Right forelimb (tissue), 1 donor: ENCODE measurements at places on chromosomes 1 and 21.

GRCh38 chr1:61082311-61083012, at the start of gene NFIA:
NFIA (plus strand) TSS chr1:61082561.
- DNase-seq: peak; percentile 76

GRCh38 chr1:59077466-59078069, 219.3 kb upstream of the FGGY start:
- DNase-seq: no peak

DNA sequence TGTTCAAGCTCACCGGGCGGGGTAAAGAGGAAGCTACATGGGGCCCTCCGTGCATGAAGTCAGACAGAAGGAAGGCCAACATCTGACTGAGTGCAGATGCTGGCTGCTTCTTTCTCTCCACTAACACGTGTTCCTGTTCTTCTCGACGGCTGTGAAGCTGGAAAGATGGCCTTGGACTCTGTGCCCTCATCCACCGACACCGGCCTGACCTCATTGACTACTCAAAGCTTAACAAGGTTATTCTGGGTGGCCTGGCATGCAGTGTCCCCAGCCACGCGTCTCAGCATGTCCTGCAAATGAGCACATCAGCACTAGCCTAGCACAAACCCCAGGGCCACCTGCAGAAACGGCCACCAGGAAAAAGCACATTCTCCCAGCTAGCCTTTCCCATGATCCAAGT, 41.2 kb downstream of the ACTN2 start:
- DNase-seq: no peak

- DNase-seq: no peak
Measured at GRCh38 chr1:14424325-14425002, 174.0 kb upstream of the KAZN start.

GRCh38 chr1:108843390-108844137, 13.3 kb downstream of the AKNAD1 start:
- DNase-seq: no peak

DNA sequence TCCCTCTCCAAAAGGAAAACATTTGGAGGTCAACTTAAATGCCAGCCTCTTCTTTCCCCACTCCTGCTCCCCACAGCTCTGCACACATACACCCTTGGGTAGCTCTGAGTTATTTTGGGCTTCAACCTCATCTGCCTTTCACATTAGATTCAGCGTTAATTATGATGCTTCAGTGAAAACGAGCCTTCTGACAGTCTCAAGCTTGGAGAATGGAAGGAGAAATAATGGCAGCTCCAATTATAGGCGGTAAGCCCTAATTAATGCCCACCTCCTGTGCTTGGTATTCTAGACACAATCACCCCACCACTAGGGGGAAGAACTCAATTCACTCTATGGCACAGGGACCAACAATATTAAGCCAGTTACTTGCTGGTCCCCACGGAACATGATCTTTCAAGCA, 397.9 kb downstream of the BRINP2 start:
- DNase-seq: no peak

GRCh38 chr1:151953409-151954094, 40.1 kb downstream of the S100A10 start:
- DNase-seq: no peak

DNA sequence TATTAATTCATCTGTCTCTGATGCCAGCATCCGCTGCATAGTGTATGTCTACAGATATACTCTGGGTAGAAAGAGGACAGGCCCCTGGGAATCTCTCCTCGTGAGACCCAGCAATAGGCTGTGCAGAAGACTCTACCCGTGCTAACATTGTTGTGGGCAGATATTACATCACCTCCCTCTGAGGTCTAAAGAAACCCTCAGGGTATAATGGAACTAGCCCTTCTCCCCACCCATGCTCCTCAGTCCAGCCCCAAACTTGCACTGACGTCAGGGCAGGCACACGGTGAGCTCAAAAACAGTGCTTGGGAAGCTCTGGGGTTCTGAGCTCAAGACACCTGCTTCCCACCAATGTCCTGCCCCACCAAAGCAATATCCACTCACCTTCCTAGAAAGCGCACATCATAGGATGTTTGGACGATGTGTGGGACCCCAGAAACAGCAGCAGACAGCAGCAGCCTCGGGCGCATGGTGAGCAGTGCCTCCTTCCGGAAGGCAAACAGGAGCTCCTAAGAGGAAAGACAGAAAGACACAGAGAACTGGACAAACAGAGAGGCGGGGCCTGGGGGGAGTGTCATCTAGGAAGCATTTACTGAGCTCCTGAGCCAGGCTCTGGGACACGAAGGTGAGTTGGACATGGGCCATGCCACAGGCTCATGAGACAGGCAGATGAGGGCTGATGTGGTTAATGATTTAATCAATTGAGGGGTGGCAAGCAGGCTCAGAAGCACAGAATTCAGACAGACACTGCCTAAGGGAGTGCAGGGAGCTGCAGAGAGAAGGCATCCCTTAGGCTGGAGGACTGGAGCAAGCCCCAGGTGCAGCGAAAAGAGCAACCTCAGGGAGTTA, 4.8 kb downstream of the OVGP1 start:
- DNase-seq: no peak

- DNase-seq: peak; percentile 81
Measured at GRCh38 chr1:20151906-20152598, 12.9 kb downstream of the PLA2G2F start.

GRCh38 chr1:89918794-89919155, 76.1 kb upstream of the ZNF326 start:
- no peak for DNase-seq

GRCh38 chr1:82073071-82073470, 272.3 kb downstream of the ADGRL2 start:
- no peak for DNase-seq

- no peak for DNase-seq
Measured at GRCh38 chr1:228259951-228260350, 52.1 kb downstream of the OBSCN start.

DNA sequence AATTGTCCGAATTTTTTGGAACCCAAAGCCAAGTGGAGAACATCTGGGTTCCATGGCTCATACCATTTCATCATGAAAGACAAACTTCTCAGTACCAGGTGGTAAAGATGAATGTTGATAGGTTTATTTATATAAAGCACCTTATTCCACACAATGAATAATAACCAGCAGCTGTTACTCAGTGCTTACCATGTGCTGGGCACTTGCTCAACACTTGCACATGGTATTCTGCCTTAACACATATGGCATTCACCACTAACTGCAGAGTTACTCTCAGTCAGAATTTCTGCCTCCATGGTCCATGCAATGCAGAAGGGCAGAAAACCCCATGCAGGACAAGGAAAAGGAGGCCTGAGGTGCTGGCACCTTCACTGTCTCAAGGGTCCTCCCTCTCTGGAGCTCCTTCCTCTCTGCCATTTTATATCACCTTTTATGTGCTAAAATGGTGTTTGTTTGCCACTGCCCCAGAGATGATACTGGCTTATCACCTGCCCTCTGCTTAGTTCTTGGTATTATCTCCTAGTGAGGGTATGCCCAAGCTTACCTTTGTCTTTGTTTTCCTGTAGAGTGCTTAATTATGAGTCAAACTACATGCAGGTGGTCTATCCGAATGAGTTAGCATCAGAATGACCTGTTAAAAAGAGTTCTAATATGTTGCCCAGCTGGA, 76.7 kb upstream of the ZNF326 start:
- DNase-seq: no peak

- DNase-seq: no peak
Measured at GRCh38 chr1:165772739-165773138, 4.1 kb upstream of the TMCO1 start.

GRCh38 chr1:160539990-160540858, 17.2 kb upstream of the SLAMF6 start:
- DNase-seq: no peak

DNA sequence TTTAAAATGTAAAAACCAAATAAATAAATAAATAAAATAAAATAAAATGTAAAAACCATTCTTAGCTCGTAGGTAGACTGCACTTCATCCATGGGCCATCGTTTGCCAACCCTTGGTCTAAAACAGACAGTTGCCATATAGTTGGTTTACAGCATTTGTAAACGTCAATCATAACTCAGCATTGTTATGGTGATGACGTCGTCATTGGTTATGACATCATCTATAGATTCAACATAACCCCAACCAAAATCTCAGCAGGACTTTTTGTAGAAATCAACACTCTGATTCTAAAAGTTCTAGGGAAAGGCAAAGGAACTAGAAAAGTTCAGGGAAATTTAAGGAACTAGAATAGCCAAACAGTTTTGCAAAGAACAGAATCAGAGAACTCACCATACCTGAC, 15.8 kb upstream of the SUMO3 start:
- no peak for DNase-seq

DNA sequence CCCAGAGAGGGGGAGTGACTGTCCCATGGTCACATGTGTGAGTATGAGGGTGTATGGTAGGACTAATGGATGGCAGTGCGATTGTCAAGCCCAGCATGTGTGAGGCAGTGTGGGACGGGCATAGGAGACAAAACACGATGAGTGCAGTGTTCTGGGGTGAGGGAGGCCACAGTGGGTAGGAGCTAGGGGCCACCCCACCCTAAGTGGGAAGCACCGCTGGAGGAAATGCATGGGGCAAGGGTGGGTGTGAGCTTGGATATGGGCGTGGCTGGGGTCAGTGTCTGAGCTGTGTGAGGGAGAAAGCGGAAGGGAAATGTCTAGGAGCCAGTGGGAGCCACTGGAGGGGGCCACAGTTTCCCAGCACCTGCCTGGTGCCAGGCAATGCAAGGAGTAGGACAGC, 56.5 kb downstream of the FOXO6 start:
- no peak for DNase-seq

GRCh38 chr1:94925561-94926125, 1.3 kb downstream of the CNN3 start:
- DNase-seq: peak; percentile 91

- DNase-seq: no peak
Measured at GRCh38 chr1:41773842-41774241, 144.9 kb downstream of the HIVEP3 start.

- no peak for DNase-seq
Measured at GRCh38 chr1:243280571-243281129, 24.8 kb downstream of the SDCCAG8 start.

GRCh38 chr1:178341261-178341956, 155.4 kb downstream of the CLEC20A start:
- peak; percentile 58 for DNase-seq

- no peak for DNase-seq
Measured at GRCh38 chr1:174913225-174913903, 86.4 kb upstream of the CACYBP start.

DNA sequence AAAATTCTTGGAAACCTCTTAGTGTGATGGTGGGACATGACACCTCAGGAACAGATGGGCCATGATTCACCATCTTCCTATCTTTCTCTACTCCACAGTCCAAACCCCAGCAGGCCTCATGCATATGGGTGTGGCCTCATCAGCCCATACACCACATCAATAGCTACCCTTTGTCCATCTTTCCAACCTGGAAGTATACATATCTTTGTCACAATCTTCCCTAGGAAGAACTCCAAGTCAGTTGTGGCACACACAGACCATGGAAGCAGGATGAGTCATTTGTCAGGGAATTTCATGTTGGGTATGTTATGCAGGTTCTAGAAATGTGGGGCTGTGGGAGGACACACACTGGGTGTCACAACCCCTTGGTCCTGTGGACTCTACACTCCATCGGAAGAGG, 30.5 kb upstream of the CLCA4 start:
- no peak for DNase-seq

DNA sequence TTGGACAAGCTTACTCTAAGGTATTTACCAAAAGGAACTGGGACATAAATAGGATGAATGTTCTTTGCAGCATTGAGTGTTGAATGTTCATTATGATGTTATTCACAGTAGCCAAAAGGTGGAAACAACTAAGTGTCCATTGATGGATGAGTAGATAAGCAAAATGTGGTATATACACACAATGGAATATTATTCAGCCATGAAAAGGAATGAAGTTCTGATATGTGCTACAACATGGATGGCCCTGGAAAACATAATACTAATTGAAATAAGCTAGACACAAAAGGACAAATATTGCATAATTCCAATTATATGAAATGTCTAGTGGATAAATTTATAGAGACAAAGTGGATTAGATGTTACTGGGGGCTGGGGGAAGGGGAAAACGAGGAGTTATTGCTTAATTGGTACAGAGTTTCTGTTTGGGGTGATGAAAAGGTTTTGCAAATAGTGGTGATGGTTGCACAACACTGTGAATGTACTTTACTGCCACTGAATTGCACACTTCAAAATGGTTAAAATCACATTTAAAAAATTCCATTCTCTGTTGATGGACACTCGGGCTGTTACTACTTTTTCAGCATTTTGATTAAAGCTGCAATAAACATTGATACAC, 2.9 kb downstream of the MTARC1 start:
- DNase-seq: no peak

GRCh38 chr1:245751116-245751515, 596.3 kb downstream of the KIF26B start:
- no peak for DNase-seq

DNA sequence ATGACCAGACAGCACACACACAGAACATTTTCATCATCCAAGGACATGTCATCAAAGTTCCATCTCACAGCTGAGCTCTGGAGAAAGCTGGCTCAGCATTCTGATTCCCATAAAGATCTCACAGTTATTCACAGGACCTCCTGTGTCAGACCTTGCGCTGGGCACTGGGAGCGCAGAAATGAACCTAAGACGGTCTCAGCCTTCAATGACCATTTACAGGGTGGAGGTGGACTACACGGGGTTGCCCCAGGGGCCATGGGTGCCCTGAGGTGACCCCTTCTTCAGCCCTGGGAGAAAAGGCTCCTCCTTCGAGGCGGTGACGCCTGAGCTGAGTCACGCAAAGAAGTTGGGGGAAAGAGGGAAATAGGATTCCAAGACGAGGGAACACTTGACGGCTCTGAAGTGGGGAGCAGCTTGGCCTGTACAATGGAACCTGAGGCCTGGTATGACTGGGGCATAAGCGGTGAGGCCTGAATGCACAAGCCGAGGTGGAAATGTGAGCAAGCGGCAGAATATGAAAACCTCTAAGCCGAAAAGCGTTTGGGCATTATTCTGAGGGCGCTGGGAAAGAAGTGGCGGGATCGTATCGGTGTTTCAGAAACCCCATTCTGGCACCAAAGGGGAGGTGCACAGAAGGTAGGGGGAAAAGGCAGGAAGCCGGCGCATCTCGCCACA, 797 bp downstream of the CC2D1B start:
- no peak for DNase-seq

- DNase-seq: no peak
Measured at GRCh38 chr21:27132266-27132665, 165.4 kb upstream of the ADAMTS5 start.

GRCh38 chr1:187763465-187763864, 934.7 kb downstream of the PLA2G4A start:
- no peak for DNase-seq

DNA sequence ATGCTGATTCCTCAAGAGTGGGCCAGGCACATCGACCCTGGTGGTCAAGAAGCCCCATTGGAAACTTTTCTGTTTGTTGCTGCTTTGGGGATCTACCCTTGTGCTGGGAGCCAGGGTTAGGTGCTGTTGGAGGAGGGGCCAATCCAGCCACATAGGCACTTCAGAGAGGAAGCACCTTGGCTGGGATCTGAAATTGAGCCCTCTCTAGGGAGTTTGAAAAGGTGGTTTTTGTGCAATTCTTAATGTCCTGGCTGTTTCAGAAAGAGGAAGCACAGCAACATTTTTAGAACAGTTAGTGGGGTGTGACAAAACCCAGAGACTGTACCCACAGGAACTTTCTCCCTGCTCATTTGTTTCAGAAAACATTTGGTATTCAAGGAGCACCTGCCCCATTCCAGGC, 17.2 kb upstream of the BEND5 start:
- DNase-seq: no peak
